ENCODE measurements at places on chromosomes 7 and 10. TPM values are rescaled to one million over a fixed set of nuclear protein-coding genes. Genes with fewer than 3 reads are reported as not detected.

GRCh38 chr7:91910171-91910570 lies 29.7 kb upstream of the MTERF1 start:
- no peak for ATAC-seq

DNA sequence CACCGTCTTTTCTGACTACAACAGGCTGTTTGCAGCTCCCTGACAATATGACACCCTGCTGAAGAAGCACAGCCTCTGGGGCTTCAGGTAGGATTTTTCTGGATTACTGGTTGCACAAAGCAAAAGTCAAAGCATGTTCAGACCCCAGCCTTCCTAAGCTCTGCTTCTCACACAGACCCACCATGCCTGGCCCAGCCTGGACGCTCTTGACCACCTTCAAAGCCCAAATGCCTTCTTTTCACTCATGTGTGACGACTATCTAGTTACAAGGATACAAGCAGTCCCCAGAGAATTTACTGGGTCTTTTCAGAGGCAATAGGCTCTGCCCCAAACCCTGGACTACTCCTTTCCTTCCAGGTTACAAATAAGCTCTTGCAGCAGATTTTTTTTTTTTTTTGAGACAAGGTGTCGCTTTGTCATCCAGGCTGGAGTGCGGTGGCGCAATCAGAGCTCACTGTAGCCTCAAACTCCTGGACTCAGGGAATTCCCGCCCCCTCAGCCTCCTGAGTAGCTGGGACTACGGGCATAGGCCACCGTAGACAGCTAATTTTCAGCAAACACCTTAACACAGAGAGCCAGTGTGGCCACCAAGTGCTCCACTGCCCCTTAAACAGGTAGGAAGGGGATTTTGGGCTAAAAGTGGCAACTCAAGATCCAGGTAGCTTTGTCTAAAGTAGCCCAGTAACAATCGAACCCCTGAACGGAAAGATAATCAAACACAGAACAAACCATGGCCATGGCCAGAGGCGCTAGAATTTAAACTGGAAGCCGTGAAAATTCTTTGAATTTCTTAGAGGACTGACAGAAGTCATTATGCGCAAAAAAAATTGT lies 16.2 kb downstream of the SVIL start:
- peak; percentile 39 for ATAC-seq

GRCh38 chr10:99279626-99280111 lies 44.0 kb upstream of the HPSE2 start:
- ATAC-seq: no peak

- no peak for ATAC-seq
These were observed 35.3 kb upstream of the PDZD8 start for GRCh38 chr10:117410557-117410956.

DNA sequence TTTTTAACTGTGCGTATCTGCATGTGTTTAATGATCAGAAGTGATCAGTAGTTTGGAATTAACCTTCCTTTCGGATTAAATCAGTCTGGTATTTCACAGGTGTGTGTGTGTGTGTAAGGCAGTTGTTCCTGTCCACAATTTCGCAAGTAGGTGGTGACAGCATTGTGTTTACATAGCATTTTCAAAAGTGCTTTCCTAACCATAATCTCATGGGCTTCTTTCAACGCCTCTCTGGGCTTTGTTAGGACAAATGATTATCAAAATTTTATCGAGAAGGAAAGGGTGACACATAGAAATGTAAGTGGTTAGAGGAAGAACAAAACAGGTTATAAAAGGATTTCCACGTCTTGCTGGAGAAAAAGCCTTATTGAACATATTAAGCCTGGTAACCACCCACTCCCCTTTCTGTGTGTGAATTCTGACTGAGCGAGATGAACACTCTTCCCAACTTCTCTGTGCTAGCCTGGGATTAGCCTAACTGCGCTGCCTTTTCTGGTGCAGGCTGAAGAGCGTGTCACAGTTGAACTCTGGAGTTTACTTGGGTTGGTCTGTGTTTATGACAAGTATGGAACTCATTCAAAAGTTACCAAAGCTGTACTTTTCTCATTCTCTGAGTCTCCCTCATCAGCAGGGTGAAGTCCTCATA lies 292.3 kb upstream of the PITRM1 start:
- no peak for ATAC-seq

DNA sequence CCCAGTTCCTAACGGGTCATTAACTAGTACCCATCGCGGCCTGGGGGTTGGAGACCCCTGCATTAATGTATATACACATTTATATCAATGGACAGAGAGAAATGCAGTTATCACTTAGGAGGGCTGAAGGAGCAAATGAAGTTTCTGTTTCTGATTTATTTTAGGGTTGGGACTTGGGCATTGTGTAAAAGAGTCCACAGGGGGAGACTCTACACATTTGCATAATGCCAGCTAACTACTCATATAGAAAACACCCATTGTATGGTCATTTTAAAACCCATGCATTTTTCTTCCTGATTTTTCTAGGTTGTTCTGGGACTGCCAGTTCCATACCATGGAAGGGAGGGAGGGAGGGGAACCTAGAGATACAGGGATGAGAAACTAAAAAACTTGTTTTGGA lies 23.5 kb downstream of the BCCIP start:
- ATAC-seq: no peak

DNA sequence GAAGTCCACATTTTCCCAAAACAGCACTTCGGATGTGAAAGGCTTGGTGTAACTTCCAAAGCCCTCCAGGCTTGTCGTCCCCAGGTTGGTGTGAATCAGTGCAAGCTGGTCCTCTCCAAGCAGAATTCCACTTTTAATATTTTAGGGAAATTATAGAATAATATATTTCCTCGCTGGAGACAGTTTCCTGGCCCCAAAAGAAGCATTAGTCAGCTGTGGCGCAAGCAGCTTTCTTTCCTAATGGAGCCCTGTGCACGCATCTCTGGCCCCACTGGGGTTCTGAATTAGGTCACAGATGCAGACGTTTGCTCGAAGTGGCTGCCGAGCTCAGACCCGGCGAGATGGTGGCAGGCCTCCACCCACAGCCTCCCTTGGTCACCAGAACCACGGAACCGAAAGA lies 33.3 kb upstream of the MNX1 start:
- peak; percentile 90 for ATAC-seq

- ATAC-seq: peak; percentile 45
These were observed 203.5 kb downstream of the HIBADH start for GRCh38 chr7:27459021-27459730.

Gene COG5
- 46.4 TPM for total RNA-seq

Gene SLC37A3
- total RNA-seq: 58.3 TPM

Gene GPR37
- 12.0 TPM for total RNA-seq

Data from gastroesophageal sphincter (tissue), 4 donors.